ENCODE measurements at places on chromosomes 16 and 17.

GRCh38 chr16:89971495-89972243, 23.1 kb downstream of the DEF8 start:
- DNase-seq: no peak

- no peak for DNase-seq
These were observed 7.7 kb downstream of the CCL16 start for GRCh38 chr17:35973333-35974260.

- no peak for DNase-seq
These were observed 22.3 kb downstream of the UNC45B start for GRCh38 chr17:35169835-35170363.

DNA sequence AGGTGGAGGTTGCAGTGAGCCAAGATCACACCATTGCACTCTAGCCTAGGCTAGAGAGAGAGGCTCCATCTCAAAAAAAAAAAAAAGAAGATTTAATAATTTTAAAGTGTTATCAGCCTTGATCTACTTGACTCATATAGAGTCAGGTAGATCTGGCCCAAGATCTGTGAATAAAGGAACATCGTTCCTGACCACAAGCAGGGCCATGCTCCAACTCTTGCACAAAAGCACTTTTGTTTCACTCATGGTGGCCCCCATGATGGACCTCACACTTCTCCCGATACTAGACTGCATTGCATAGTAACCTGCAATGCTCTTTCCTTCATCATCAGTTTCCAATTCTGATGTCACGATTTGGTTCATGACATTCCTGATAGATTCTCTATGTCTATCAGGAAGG, 5.2 kb upstream of the MYH11 start:
- DNase-seq: no peak

DNA sequence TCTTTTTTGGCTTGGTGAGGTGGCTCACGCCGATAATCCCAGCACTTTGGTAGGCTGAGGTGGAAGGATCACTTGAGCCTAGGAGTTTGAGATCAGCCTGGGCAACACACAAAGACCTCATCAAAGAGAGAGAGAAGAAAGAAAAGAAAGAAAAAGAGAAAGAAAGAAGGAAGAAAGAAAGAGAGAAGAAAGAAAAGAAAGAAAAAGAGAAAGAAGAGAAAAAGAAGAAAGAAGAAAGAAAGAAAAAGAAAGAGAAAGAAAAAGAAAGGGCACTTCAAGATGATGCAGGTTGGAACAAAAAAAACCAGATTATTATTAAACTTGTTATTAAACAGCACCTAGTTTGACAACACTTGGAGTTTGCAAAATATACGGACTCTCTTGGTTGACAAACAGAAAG, 21.2 kb upstream of the ADCY9 start:
- no peak for DNase-seq

- DNase-seq: no peak
These were observed 13.7 kb upstream of the CDC42EP4 start for GRCh38 chr17:73325527-73325842.

DNA sequence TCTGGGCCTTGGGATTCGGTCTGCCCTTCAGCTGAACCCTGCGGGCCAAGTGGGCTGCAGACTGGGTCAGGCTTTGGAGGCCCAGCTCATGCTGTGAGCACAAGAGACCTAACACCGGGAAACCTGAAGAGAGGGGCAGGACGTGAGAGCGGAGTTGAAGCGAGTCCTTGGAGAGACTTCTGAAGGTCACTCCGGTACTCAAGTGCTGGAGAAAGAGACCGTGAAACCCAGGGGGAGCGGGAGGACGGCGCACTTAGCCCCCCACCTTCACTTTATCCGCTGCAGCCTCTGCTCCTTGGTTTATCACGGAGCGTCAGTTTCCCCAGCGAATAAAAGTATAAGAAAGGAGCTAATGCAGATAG, 361 bp downstream of the UQCRC2 start:
- no peak for DNase-seq

- DNase-seq: no peak
These were observed 22.3 kb upstream of the CDC6 start for GRCh38 chr17:40265337-40265736.

- no peak for DNase-seq
These were observed 16.6 kb upstream of the CBX8 start for GRCh38 chr17:79813297-79814126.

- DNase-seq: no peak
These were observed 8.7 kb downstream of the ZDHHC7 start for GRCh38 chr16:85002608-85003007.

GRCh38 chr17:35683591-35683990, 47.8 kb upstream of the RASL10B start:
- DNase-seq: no peak

- DNase-seq: no peak
These were observed 38.5 kb downstream of the ZNF276 start for GRCh38 chr16:89759746-89760340.

DNA sequence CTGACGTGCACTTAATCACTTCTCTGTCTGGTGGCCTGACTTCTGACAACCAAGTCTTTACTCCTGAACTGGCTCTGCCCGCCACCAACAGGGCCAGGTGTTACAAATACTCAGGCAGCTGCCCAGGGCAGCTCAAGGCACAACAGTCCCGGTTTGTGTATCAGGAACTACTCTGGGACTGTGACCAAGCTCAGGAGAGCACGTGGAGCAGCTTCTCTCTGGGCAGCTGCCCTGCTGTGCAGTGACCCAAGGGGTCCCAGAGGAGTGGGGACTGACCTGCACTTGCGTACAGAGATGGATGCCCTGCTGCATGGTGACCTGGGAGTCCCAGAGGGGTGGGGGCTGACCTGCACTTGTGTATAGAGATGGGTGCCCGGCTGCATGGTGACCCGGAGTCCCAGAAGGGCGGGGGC, 21.9 kb downstream of the LITAFD start:
- DNase-seq: no peak

DNA sequence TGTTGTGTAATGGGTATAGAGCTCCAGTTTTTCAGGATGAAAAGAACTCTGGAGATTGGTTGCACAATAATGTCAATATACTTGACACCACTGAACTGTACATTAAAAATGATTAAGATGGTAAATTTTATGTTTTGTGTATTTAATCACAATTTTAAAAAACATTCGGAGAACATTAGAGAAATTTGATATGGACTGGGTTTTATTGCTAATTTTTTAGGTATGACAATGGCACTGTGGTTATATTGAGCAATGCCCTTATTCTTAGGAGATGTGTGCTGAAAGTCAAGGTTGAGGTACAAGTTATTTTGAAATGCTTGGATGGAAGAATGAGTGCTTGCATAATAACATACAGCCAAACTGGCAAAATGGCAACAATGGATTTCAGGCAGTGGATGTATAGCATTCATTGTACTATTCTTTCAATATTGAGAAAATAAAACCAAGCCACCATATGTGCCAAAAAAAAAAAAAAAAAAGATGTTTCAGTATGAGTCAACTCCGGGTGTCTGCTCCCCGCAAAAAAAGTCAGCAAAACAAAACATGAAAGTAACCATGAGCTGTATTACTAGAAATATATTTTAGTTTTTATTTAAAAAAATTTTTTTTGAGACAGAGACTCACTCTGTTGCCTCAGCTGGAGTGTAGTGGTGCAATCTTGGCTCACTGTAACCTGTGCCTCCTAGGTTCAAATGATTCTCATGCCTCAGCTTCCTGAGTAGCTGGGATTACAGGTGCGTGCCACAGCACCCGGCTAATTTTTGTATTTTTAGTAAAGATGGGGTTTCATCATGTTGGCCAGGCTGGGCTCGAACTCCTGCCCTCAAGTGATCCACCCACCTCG, 19.8 kb downstream of the HOXB1 start:
- DNase-seq: peak; percentile 12

- no peak for DNase-seq
These were observed 109.2 kb downstream of the C16orf95 start for GRCh38 chr16:87207965-87208364.

DNA sequence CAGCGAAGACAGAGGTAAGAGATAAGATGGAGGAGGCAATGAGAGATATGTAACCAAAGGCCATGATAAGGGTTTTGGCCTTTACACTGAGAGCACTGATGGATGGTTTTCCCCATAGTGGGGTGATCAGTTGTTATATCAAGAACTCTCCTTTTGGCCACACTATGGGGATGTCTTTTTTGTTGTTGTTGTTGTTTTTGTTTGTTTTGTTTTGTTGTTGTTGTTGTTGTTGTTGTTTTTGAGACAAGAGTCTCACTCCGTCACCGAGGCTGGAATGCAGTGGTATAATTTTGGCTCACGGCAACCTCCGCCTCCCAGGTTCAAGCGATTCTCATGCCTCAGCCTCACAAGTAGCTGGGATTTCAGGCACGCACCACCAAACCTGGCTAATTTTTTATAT, 244.8 kb upstream of the DYNLRB2 start:
- no peak for DNase-seq

GRCh38 chr17:3693829-3694231, 2.1 kb downstream of the P2RX5 start:
- no peak for DNase-seq

DNA sequence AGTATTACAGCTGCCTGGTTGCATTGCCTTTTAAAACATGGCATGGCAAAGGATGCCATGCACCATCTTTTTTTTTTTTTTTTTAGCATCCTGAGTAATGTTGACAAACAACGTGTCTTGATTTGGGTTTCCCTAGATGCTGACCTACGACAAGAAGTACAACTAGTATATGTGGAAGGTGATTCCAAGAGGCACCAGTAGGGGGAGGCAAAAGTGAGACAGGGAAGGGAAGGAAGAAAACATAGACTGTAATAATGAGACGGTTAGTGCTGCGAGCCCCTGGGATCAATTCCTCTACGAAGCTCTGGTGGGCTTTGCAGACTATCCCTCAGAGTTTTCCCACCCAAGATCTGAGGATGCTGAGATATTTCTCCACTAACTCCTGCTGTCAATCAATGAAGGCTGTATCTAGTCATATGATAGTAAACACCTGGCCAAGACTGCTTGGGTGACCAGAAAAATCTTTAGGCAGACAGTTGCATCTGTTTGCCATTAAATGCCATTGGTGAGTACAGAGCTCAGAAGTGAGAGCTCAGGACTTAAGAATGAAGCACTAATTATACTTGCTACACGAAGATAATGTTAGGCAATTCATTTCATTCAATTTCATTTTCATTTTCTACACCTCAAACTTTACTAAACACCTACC, 458.6 kb upstream of the GOT2 start:
- DNase-seq: no peak

DNA sequence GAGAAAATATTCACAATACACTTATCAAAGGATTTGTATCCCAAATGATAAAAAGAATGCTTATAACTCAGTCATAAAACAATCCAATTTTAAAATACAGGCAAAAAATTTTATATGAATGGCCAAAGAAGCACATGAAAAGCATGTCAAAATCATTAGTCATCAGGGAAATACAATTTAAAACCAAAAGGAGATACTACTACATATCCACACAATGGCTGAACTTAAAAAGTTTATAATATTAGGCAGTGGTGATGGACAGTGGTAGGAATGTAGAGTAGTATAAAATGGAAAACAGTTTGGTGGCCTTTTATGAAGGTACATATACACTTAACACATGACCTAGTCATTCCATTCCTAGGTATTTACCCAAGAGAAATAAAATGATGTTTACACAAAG, 12.2 kb downstream of the CMC2 start:
- DNase-seq: no peak

DNA sequence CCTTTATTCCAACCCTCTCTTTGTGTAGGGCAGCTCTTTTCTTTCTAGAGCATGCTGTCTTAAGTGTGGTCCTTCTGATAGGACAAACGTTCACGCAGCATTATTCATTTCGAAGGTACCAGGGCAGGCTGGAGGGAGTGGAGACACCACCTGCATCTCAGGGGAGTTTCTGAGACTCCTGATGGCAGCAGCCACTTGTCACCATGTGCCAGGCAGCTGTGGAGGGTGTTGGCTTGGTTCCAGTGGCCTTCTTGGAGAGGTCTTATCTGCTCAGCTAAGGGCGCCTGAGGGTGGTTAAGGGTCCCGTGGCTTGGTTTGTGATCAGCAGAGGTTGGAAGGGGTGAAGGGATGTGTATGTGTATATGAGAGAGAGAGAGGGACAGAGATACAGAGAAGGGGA, 257.1 kb upstream of the EEF2KMT start:
- DNase-seq: no peak

GRCh38 chr16:10688291-10688690, 6.4 kb downstream of the TEKT5 start:
- no peak for DNase-seq

DNA sequence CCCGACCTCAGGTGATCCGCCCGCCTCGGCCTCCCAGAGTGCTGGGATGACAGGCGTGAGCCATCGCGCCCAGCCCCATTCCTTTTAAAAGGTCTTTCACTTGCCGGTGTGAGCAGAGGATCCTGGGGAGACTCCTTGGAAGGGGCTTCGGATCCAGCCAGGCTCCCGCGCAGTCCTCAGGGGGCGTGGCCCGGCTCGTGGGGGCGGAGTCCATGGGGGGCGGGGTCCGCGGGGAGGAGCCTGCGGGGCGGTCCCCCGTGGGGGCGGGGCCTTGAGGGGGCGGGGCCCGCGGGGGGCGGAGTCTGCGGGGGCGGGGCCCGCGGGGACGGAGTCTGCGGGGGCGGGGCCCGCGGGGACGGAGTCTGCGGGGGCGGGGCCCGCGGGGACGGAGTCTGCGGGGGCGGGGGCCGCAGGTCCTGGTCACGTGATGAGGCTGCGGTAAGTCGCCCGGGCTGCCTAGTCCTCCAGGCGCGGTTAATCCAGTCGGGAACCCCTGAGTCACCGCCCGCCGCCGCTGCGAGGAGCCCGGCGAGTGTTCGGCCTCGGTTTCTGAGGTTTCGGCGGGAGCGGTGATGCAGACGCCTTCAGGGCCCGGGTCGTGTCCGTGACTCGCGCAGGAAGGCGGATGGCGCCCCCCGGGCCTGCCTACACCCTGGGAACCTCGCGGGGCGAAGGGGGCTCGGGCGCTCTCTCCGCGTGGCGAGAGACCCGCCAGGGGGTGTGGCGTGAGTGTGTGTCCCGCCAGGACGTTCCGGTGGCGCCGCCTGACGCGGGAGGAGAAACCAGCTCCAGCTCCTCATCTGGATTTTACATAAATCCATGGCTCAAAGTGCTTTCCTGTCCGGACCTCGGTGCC, 23.6 kb upstream of the ABR start:
- DNase-seq: peak; percentile 45

GRCh38 chr17:50096092-50096491, 941 bp downstream of the PDK2 start:
- DNase-seq: no peak

DNA sequence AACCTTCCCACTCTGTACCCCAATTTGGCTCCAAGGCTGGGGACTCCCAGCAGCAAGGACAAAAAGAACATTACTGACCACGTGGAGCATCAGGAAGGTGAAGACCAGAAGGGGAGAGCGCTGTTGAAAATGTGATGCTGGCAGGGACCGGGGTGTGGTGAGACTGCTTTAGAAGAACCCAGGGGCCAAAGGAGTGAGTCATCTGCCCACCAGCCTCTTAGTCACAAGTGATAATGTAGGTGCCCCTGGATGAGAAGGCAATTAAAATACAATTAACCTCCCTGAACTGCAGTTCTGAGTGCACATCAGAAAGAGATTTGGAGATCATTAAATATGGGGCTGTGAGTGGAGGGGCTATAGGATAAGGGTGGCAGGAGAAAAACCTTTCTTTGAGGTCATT, 366.6 kb upstream of the CCL2 start:
- DNase-seq: no peak

- no peak for DNase-seq
These were observed 480 bp downstream of the TXNL4B start for GRCh38 chr16:72092832-72093447.

GRCh38 chr17:65359016-65359415, 202.4 kb downstream of the AXIN2 start:
- DNase-seq: no peak

GRCh38 chr17:15287538-15288267, 22.6 kb upstream of the PMP22 start:
- no peak for DNase-seq
